ENCODE measurements at places on chromosomes 5 and 9. TPM values are rescaled to one million over a fixed set of nuclear protein-coding genes. Genes with fewer than 3 reads are reported as not detected.

Gene MEGF10
- not detected for polyA plus RNA-seq

Gene TRIM36
- 2.2 TPM for polyA plus RNA-seq

GRCh38 chr9:99561509-99561917 is 260.2 kb upstream of the NR4A3 start:
- H3K4me3 ChIP-seq, result no peak overlapping the region
- H3K4me1 ChIP-seq, result no peaks in the 10 kb centered on the region
- no peaks in the 10 kb centered on the region for H3K27me3 ChIP-seq
- no peak overlapping the region for H3K27ac ChIP-seq

Gene CDC42SE2
- 32.5 TPM for polyA plus RNA-seq

GRCh38 chr9:70283848-70284247 is 25.1 kb downstream of the SMC5 start:
- H3K4me3 ChIP-seq, result no peak overlapping the region
- no peak overlapping the region for H3K27ac ChIP-seq
- H3K36me3 ChIP-seq, result peaks cover 7% of the 10 kb centered on the region
- H3K27me3 ChIP-seq, result no peaks in the 10 kb centered on the region
- no peaks in the 10 kb centered on the region for H3K4me1 ChIP-seq

DNA sequence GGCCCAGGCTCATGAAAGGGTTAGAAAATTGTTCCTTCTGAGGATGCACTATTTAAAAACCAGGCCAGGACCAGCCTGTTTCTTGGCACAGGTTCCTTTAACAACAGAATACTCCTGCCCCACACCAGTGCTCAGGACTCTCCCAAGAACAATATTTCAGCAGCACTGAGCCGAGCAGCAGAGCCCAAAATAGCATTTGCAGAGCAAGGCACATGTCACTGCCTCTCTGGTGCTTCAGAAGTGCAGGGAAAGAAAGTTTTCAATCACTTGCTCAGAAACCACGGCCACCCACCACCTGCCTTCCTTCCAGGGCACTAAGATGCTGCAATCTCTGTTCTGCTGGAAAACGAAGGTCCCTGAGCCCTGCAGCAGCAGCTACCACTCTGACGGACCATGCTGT is 77.6 kb downstream of the SIL1 start:
- no peaks in the 10 kb centered on the region for H3K27me3 ChIP-seq
- no peaks in the 10 kb centered on the region for H3K4me1 ChIP-seq

DNA sequence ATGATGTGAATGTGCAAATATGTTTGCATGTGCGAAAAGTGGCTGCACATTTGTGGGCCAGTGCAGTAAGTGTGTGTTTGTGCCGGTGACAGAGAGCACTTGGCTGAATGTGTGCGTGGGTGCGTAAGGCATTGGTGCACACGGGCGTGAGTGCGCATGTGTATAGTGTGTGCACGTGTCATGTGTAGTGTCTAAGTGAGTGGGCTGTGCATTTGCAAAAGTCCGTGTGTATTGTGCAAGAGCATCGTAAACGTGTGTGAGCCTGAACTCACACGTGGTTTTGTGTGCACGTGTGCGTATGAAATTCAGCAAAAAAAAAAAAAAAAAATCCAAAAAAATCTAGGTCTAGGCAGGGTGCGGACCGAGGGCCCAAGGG is 6.5 kb upstream of the EBF1 start:
- H3K27me3 ChIP-seq, result peaks cover 61% of the 10 kb centered on the region
- no peak for DNase-seq
- no peaks in the 10 kb centered on the region for H3K36me3 ChIP-seq
- no peaks in the 10 kb centered on the region for H3K4me1 ChIP-seq

Gene TXNDC8
- polyA plus RNA-seq, result not detected

- no peaks in the 10 kb centered on the region for H3K36me3 ChIP-seq
- H3K27ac ChIP-seq, result no peak overlapping the region
- peaks cover 23% of the 10 kb centered on the region for H3K27me3 ChIP-seq
Measured at GRCh38 chr9:38228331-38229103, 159.5 kb upstream of the SHB start.

Data from keratinocyte (primary cell).